ENCODE measurements at places on chromosomes 6 and 20. TPM values are rescaled to one million over a fixed set of nuclear protein-coding genes. Genes with fewer than 3 reads are reported as not detected.

GRCh38 chr20:47059536-47059935, 164.9 kb downstream of the EYA2 start:
- H3K27me3 ChIP-seq: no peaks in the 10 kb centered on the region
- H3K4me3 ChIP-seq: no peak overlapping the region
- no peak for DNase-seq
- H3K36me3 ChIP-seq: no peaks in the 10 kb centered on the region

- no peaks in the 10 kb centered on the region for H3K27me3 ChIP-seq
- H3K36me3 ChIP-seq: peaks cover 8% of the 10 kb centered on the region
- no peak for DNase-seq
- peaks cover 7% of the 10 kb centered on the region for H3K4me1 ChIP-seq
- H3K4me3 ChIP-seq: no peak overlapping the region
- no peak overlapping the region for H3K27ac ChIP-seq
Observed at GRCh38 chr20:37977338-37977737, 55.9 kb downstream of the TTI1 start.

GRCh38 chr6:25987845-25988244, 25.2 kb downstream of the TRIM38 start:
- peak; percentile 70 for DNase-seq
- no peak overlapping the region for H3K27ac ChIP-seq
- no peaks in the 10 kb centered on the region for H3K36me3 ChIP-seq
- H3K4me3 ChIP-seq: no peak overlapping the region

DNA sequence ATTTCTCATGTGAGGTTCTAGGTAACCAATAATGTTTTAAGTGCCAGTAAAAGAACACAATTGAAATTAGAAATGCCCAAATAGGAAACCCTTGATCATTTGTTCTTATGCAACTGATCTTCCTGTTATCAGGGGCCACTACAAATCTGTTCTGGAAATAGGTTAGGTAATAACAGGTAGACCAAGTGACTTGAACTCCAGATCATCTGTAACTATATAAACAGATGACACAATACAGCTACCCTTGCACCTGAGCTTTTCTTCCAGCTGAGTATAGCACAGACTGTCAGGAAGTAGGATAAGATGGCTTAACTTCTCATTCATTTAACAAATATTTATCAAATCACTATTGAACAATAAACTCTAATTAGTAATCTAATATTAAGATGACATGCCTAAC, 52.5 kb downstream of the MAN1A1 start:
- no peaks in the 10 kb centered on the region for H3K36me3 ChIP-seq
- no peak for DNase-seq
- H3K27me3 ChIP-seq: no peaks in the 10 kb centered on the region
- no peak overlapping the region for H3K27ac ChIP-seq
- no peak overlapping the region for H3K4me3 ChIP-seq
- H3K4me1 ChIP-seq: peaks cover 2% of the 10 kb centered on the region

- DNase-seq: no peak
- no peaks in the 10 kb centered on the region for H3K27me3 ChIP-seq
Observed at GRCh38 chr6:156771761-156772160, 5.4 kb upstream of the ARID1B start.

GRCh38 chr6:122289762-122290539, 109.5 kb upstream of the HSF2 start:
- H3K36me3 ChIP-seq: no peaks in the 10 kb centered on the region
- no peak overlapping the region for H3K4me3 ChIP-seq
- H3K27me3 ChIP-seq: no peaks in the 10 kb centered on the region
- no peaks in the 10 kb centered on the region for H3K4me1 ChIP-seq
- no peak for DNase-seq
- H3K27ac ChIP-seq: no peak overlapping the region

DNA sequence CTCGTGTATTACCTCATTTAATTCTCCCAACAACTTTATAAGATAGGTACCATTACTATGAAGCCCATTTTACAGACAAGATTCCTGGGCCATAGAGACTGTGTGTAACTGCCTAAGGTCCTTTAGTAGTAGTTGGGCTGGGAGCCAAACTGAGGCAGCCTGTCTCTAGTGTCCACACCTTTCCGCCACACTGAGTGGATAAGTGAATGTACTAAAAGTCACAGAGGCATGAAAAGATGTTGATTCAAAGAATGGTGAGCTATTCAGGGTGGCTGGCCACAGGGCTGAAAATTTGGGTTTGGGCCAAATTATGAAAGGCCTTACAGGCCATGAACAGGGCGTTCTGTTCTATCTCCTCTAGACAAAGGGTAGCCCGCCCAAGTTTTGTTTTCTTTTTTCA, 11.0 kb downstream of the CD24 start:
- no peaks in the 10 kb centered on the region for H3K4me1 ChIP-seq
- no peaks in the 10 kb centered on the region for H3K36me3 ChIP-seq

- peak; percentile 44 for DNase-seq
- H3K27me3 ChIP-seq: no peaks in the 10 kb centered on the region
- H3K4me3 ChIP-seq: no peak overlapping the region
- H3K27ac ChIP-seq: no peak overlapping the region
- H3K36me3 ChIP-seq: no peaks in the 10 kb centered on the region
Observed at GRCh38 chr6:153947808-153948447, 91.1 kb upstream of the OPRM1 start.

GRCh38 chr20:973785-974194, 28.3 kb downstream of the RSPO4 start:
- no peak overlapping the region for H3K4me3 ChIP-seq
- no peaks in the 10 kb centered on the region for H3K36me3 ChIP-seq
- no peaks in the 10 kb centered on the region for H3K4me1 ChIP-seq
- no peaks in the 10 kb centered on the region for H3K27me3 ChIP-seq
- no peak overlapping the region for H3K27ac ChIP-seq

GRCh38 chr6:117917176-117917575, 10.1 kb downstream of the SLC35F1 start:
- DNase-seq: no peak
- H3K36me3 ChIP-seq: no peaks in the 10 kb centered on the region
- H3K4me1 ChIP-seq: no peaks in the 10 kb centered on the region
- no peak overlapping the region for H3K4me3 ChIP-seq
- peaks cover 9% of the 10 kb centered on the region for H3K27me3 ChIP-seq

Gene GMPR
- 0.70 TPM for total RNA-seq

Gene SLC17A2
- not detected for total RNA-seq

Gene SNAI1
- 7.0 TPM for total RNA-seq

Gene MAFB
- total RNA-seq: 1.0 TPM

Gene EPPIN
- total RNA-seq: not detected

Gene SIM1
- total RNA-seq: not detected

Data from H9 (cell line).